ENCODE measurements at places on chromosomes 13 and 19.

GRCh38 chr13:95260031-95260525, 41.2 kb downstream of the ABCC4 start:
- DNase-seq = no peak

DNA sequence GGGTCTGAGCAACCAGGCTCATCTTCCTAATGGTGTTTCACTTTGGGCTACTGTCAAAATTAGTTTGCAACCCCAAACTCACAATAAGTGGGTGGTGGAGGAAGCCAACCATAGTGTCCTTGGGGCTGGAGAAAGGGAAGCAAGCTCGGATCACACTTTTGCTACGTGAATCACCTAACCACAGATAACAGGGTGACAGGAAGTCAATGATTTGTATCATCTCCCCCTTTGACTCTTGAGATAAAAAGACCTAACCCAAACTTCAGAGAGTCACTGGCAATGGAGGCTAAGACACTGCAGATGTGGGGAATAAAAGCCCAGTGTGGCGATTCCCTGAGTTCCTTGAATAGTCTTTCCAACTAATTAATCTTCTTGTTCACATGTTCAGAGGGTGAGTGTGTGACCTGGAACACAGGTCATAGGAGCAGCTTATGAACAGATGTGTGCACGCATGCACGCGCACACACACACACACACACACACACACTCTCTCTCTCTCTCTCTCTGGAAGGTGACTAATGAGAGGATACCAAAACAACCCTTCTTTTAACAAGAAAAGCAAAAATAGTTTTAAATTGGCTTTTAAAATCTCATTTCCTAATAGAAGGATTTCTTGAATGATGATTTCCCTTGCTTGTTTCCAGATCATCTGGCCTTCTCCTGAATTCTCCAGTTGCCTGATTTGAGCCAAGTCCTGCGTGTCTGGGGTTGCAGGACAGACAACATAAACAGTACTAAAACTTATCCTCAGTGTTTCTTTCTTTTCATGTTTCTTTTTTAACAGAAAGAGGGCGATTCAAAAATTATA, 21.2 kb upstream of the DOCK9 start:
- DNase-seq = no peak

DNA sequence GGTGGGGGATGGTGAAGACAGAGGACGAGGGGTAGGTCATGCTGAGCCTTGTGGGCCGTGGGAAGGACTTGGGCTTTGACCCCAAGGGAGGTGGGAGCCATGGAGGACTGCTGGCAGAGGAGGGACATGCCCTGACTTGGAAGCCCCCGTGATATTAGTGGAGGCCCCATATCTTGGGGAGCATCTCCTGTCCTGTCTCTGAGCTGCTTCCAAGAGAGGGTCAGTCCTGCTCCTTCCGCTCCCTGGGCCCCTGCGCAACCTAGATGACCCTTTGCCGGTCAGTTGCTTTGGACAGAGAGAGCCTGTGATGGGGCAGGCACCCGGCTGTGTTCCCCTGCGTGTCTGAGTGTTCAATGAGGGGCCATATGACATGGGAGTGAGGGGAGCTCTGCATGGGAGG, 5.2 kb downstream of the TLE6 start:
- no peak for DNase-seq

- DNase-seq = no peak
Observed at GRCh38 chr19:51204321-51204720, 20.6 kb upstream of the CD33 start.

- DNase-seq = no peak
Observed at GRCh38 chr13:66553391-66553790, 676.7 kb downstream of the PCDH9 start.

GRCh38 chr19:43634506-43634871, 5.2 kb downstream of the CADM4 start:
- DNase-seq = no peak

DNA sequence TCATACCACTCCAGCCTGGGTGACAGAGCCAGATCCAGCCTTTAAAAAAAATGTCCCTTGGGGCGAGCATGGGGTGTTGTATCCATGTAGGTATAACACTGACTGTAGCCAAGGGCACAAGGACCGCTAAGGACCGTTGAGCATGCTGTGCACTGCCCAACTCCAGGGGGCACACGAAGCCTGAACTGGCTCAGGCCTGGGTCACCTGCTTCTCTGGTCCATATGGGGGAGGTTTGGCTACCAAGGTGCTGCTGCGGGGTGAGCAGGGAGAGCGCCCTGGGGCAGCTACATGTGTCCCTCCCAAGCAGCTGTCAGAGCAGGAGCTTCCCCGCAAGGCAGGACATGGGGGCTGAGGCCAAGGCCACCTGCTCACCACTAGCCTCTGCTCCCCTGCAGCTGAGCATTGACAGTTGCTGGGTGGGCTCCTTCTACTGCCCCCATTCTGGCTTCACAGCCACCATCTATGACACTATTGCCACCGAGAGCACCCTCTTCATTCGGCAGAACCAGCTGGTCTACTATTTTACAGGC, 16.3 kb downstream of the CATSPERG start:
- DNase-seq = no peak

- no peak for DNase-seq
Observed at GRCh38 chr13:83819156-83819555, 63.1 kb downstream of the SLITRK1 start.

- DNase-seq = no peak
Observed at GRCh38 chr13:37139356-37139755, 33.9 kb upstream of the CSNK1A1L start.

DNA sequence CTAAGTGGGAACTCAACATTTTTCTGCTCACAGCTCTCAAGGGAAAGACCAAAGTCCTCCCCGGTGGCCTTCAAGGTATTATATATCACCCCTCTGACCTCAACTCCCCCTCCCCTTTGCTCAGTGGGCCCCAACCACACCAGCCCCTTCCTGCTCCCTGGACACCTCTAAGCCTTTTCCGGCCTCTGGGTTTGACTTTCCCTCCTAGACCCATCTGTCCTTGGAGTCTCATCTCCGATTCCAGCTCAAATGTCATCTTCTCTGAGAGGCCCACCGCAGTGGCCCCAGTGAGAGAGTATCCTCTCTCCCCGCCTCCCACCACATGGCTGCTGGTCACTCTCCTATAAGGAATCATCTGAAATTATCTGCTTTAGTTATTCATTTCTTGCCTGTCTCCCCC, 941 bp upstream of the UHRF1 start:
- no peak for DNase-seq

DNA sequence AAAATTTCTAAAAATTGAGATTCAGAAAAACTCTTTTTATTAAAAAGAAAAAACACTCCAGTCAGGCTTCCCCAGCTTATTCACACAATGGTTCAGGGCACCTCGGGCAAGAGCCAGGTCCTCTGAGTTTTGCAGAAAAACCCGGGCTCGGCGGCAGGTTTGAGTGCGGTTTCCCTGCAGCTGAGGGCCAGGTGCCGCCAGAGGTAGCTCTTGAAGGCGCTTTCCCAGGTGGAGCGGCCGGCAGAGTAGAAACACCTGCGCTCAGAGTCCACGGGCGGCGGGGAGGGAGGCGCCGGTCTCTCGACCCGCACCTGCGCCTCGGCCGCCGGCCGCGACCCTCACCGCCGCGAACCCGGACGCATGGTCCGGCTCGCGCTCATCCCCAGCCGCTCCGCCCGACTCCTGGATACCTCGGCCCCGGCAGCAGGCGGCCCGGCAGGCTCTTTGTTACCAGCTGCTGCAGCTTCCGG, 444 bp downstream of the PROSER1 start:
- DNase-seq = no peak

GRCh38 chr19:33316541-33317264, 14.4 kb upstream of the CEBPA start:
- DNase-seq = no peak

- DNase-seq = no peak
Observed at GRCh38 chr13:28041501-28041900, 53.0 kb upstream of the URAD start.

- DNase-seq = peak; percentile 83
Observed at GRCh38 chr19:17346109-17346671, 8.8 kb downstream of the GTPBP3 start.

DNA sequence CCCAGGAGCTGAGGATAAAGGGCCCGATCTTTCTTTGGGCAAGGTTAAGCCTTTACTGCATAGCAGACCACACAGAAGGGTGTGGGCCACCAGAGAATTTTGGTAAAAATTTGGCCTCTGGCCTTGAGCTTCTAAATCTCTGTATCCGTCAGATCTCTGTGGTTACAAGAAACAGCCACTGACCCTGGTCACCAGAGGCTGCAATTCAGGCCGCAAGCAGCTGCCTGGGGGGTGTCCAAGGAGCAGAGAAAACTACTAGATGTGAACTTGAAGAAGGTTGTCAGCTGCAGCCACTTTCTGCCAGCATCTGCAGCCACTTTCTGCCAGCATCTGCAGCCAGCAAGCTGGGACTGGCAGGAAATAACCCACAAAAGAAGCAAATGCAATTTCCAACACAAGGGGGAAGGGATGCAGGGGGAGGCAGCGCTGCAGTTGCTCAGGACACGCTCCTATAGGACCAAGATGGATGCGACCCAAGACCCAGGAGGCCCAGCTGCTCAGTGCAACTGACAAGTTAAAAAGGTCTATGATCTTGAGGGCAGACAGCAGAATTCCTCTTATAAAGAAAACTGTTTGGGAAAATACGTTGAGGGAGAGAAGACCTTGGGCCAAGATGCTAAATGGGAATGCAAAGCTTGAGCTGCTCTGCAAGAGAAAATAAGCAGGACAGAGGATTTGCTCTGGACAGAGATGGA, 8.4 kb upstream of the CEACAM19 start:
- DNase-seq = no peak

DNA sequence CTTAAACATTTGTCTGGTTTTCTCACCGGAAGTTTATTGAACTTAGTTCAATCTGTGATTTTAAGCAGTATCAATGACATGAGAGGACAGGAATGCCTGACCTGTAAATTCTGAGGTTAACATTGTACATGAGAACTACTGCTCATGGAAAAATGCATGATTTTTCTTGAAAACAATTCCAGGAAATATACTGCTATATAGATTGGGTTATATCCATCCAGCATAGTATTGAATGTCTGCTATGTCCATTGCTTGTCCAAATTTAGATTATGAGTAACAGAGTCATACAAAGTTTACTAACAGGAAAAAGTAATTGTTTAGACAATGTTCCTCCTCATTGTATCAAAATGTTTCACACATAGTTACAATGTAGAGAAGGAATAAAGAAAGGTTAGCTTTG, 606.8 kb downstream of the DACH1 start:
- no peak for DNase-seq

DNA sequence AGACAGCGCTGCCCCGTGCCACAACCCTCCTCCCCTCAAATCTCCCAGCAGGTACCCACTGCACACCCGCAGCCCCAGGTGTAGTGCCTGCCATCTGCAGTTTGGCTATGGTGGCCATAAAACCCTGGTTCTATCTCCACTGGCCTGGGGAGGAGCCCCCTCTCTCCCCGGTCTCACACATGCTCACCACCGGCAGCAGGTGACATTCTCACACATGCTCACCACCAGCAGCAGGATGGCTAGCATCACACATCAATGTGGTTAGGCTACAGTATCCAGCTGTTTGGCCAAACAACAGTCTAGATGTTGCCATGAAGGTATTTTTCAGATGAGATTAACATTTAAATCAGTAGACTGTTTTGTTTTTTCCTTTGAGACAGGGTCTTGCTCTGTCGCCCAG, 31.1 kb downstream of the ELL start:
- no peak for DNase-seq

- no peak for DNase-seq
Observed at GRCh38 chr19:38360839-38361631, 13.3 kb upstream of the PSMD8 start.

GRCh38 chr13:95267662-95268342, 33.4 kb downstream of the ABCC4 start:
- peak; percentile 50 for DNase-seq

- DNase-seq = no peak
Observed at GRCh38 chr19:2495651-2496316, 19.9 kb downstream of the GADD45B start.

- DNase-seq = no peak
Observed at GRCh38 chr13:29487466-29488454, 107.7 kb downstream of the SLC7A1 start.

- peak; percentile 42 for DNase-seq
Observed at GRCh38 chr19:4534836-4535658, at the start of gene PLIN5. TSS of gene PLIN5 (minus strand) at chr19:4535224. CDS start at chr19:4534074, 1,150 bp downstream.

DNA sequence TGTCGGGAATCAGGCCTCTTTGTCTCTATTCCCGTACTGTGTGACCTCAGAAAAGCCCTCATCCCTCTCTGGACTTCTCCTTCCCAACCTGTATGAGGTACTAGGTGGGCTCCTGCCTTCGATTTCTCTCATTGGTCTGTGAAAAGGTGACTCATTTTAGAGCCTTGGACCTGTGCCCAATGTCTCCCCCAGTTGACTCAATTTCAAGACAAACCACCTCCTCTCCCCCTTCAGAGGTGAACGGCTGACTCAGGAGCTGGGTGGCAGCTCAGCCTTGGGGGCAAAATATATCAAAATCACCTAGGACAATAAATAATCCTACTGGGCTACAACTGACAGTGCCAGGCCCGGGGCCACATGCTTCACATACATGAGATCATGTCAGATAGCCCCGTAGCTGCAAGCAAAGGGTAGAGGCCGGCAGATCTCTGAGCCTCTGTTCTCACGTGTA, 630 bp downstream of the COQ8B start:
- peak; percentile 11 for DNase-seq

GRCh38 chr13:33213797-33214196, 71.8 kb downstream of the STARD13 start:
- DNase-seq = no peak

All from KBM-7 (cell line).